ENCODE measurements at places on chromosomes 7 and 10.

- no peak for DNase-seq
These were observed at the start of gene HOXA2 for GRCh38 chr7:27102581-27103442. Gene HOXA2 (minus strand): TSS chr7:27102683. CDS start chr7:27102500, 183 bp downstream.

DNA sequence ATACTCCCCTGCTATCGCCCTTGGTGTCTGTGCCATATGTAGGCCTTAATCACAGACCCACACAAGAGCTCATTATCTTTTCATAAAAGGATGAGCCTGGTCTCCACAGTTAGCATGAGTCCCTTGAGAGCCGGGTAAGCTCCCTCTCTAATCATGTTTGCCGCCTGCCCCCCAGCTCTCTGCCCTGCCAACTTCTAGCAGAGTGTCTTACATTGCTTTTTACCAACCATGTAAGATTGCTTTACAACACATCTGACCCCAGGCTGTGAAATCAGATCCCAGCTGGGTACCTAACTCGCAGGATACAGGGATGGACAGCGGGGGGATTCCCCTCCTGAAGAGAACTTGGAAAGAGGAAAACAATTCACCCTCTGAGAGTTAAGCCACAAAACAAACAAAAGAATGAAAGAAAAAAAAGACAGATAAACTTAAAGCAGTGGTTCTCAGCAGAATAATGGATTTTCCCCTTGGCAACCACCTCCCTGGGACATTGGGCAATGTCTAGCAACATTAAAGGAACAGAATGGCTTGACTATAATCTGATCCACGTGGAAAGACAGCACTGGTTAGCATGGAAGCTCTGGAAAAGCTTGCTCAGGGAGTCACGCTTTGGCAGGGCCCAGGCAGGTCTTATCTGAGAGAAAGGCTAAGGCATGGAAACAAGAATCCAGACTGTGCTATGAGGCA is 39.4 kb upstream of the ATOH7 start:
- peak; percentile 11 for DNase-seq

- peak; percentile 79 for DNase-seq
These were observed 103.8 kb downstream of the ATE1 start for GRCh38 chr10:121823993-121824463.

GRCh38 chr7:122305475-122306319 is 1.1 kb upstream of the FEZF1 start:
- DNase-seq: no peak

DNA sequence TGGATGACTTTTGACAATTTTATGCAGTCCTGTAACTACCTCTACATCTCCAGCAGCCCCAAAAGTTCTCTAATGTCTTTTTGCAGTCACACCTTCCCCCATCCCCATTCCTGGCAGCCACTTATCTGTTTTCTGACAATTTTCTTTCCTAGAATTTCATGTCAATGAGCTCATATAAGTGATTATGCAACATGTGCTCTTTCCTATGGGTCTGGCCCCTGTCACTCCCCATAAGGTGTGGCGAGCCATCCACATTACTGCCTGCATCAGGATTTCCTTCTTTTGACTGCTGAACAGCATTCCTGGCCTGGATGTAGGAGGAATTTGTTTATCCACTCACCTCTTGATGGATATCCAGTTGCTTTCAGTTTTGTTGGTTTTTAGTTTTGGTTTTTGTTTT is 146.7 kb upstream of the MGMT start:
- DNase-seq: no peak

DNA sequence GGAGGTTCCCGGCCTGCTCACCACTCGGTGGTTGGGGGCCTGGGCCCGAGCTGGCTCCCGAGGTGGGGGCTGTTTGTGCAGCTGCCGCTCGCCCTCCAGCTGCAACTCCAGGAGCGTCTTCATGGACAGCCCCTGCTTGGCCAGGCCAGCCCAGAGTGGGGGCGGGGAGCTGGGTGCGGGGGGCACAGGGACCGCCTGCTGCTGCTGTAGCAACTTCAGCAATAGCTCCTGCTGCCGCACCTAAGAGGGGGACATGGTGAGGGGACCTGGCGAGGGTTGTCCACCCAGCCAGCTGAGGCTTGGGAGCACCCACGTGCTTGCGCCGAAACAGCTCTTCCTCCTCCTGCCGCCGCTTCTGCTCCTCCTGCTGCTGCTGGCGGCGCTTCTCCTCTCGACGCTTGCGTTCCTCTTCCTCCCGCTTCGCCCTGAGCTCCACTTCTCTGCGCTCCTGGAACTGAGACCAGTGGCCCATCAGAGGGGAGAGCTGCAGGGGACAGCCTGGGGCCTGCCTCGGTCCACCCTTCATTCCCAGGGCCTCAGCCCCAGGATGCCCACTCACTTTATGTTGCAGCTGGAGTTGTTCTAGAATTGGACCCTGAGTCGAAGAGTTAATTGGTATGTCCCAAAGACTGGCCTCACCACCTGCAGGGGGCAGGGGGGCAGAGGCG is 9.6 kb downstream of the GNB2 start:
- no peak for DNase-seq

GRCh38 chr10:133100186-133100585 is 12.5 kb downstream of the ADGRA1 start:
- DNase-seq: no peak

- DNase-seq: no peak
These were observed 1.9 kb upstream of the EBF3 start for GRCh38 chr10:129965959-129966358.

- DNase-seq: peak; percentile 84
These were observed 35.3 kb downstream of the NET1 start for GRCh38 chr10:5447611-5448071.

DNA sequence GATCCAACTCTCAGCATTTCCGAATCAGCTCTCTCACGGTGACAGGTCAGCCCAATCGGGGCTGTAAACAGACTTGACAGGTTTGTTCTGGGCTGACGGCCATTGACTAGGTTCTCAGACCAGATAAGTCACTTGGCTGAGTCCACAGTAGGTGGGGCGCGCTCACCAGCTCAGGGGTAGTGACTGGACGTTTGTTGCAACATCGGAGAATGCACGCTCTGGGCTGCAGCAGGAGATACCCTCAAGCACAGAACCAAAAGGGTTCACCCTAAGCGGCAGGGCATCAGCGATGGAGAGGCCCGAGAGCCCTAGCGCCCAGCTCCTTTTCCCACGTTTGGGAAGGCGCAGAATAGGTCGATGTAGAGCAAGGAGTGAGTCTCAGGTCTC is 1.8 kb downstream of the KLLN start:
- DNase-seq: peak; percentile 89

- no peak for DNase-seq
These were observed 37.8 kb upstream of the RAPGEF5 start for GRCh38 chr7:22394739-22395138.

GRCh38 chr10:113094114-113094486 is 144.1 kb downstream of the TCF7L2 start:
- DNase-seq: no peak

DNA sequence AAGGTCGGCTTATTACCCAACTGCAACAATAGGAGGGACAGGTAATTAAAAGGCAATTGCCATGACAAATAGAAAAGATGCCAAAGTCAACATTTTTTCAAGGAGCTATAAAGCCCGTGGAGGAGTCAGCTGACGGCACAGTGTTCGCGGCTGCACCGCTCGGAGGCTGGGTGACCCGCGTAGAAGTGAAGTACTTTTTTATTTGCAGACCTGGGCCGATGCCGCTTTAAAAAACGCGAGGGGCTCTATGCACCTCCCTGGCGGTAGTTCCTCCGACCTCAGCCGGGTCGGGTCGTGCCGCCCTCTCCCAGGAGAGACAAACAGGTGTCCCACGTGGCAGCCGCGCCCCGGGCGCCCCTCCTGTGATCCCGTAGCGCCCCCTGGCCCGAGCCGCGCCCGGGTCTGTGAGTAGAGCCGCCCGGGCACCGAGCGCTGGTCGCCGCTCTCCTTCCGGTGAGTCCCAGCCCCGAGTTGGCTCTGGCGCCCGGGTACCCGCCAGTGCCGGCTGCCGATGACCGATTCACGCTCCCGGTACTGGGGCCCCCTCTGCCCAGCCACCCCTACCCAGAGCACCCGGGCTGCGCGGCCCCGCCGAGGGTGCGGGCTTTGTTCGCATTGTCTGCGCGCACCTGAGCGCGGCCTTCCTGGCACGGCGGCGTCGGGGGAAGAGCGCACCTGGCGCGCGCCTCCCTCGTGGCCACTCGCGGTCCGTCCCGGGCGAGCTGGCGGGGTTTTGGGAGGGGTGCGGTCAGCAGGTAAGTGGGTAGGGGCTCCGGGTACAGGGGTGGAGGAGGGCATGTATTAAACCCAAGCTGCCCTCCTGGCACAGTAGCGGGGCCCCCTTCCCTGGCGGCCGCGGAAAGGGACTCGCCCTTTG is at the start of gene VWA2:
Gene VWA2 (plus strand): TSS at position 138 of the 877 bp plus-strand sequence. CDS start 9,460 bp downstream, outside the sequence.
- no peak for DNase-seq

- peak; percentile 2 for DNase-seq
These were observed 87.9 kb downstream of the EBF3 start for GRCh38 chr10:129875993-129876726.

- no peak for DNase-seq
These were observed 44.0 kb downstream of the CALD1 start for GRCh38 chr7:134823400-134823799.

DNA sequence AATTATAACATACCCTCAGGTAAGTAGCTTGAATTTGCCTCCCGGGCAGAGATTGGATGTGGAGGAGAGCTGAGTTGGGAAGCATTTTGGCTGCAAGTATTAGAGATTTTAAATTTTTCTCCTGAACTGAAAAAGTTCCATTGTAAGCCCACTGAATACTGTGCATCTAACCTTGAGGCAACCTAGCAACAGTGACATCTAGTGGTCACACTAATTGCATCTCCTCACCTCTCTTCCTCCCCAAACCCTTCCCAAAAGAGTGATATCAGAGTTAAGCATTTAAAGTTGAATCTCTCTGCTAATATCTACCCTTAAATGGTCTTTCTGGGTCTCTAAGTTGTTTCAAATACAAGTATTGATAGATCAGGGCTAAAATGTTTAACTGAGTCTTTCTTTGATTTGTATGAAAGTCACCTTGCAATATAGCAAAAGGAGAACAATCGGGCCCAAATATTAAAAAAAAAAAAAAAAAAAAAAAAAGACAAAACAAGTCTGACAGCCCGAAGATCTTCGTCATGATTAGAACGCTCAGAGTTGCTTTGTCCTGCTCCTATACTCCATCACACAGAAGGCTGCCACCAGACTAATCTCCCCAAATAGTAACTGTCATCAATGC is 40.4 kb upstream of the DLX5 start:
- DNase-seq: peak; percentile 88

DNA sequence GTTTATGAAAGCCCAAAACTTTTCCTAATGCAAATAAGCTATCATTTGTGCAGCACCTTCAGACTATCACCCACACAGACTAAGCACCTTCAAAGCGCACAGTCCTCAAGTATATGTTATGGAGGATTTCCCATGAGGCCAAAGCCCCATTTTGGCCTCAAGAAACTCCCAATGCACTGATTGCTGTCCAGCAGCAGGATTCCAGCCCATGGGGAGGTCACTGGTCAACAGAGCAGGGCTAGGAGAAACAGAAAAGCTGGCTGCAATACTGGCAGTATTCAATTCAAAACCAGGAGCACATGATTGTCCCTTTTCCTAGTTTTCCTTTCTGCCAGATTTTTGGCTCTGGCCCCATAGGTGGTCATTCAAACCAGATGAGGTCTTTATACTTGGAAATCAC is 24.5 kb upstream of the KIAA1217 start:
- no peak for DNase-seq

Data from OCI-M1 (cell line).